ENCODE measurements at places on chromosomes 13 and 19.

GRCh38 chr13:112983042-112983305, 14.0 kb downstream of the MCF2L start:
- no peak for DNase-seq

- DNase-seq: no peak
Measured at GRCh38 chr19:41530184-41530534, 45.8 kb upstream of the CEACAM21 start.

- DNase-seq: no peak
Measured at GRCh38 chr13:46062185-46062584, 9.6 kb upstream of the ZC3H13 start.

- DNase-seq: no peak
Measured at GRCh38 chr19:1248139-1248785, at the start of gene MIDN. Gene MIDN, plus strand, starts transcription at chr19:1248583. Its CDS starts 1,714 bp downstream, at chr19:1250297.

GRCh38 chr13:24234200-24234915, 73.8 kb downstream of the SPATA13 start:
- DNase-seq: no peak

- no peak for DNase-seq
Measured at GRCh38 chr13:88979465-88980175, 1308.4 kb downstream of the SLITRK5 start.

DNA sequence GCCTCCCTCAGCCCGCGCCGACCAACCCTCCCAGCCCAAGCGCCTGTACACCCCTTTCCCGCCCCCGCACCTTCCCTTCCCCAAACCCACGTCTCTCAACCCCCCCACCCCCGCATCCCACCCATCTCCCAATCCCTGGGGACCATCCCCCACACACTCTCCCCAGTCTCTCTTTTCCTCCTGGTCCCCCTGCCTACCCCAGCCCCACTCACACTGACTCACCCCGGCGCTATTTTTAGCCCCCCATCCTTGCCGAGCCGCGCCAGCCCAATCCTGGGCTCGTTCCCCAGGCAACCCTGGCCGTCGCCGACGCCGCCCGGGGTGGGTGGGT, 11.7 kb downstream of the CIC start:
- DNase-seq: no peak

GRCh38 chr19:33382006-33382405, 8.5 kb downstream of the CEBPG start:
- no peak for DNase-seq

DNA sequence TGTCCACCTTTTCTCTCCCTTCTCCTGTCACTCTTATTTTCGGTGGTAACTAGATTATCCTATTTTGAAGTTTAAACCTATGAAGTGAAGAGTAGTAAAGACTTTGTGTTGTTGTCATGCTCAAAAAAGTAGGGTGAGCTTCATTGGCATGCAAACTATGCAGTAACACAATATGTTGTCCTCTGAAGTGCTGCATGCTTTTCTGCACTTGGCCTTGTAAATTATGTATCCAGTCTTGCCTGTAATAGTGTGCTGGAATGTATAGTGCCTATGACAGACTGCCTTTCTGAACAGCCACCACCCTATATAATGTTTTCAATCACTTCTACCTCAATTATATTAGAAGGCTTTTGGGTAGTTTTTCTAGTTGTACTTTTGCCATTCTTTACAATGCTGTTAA, 1198.2 kb upstream of the PCDH20 start:
- no peak for DNase-seq

- DNase-seq: no peak
Measured at GRCh38 chr19:41707502-41707812, 969 bp upstream of the CEACAM5 start.

DNA sequence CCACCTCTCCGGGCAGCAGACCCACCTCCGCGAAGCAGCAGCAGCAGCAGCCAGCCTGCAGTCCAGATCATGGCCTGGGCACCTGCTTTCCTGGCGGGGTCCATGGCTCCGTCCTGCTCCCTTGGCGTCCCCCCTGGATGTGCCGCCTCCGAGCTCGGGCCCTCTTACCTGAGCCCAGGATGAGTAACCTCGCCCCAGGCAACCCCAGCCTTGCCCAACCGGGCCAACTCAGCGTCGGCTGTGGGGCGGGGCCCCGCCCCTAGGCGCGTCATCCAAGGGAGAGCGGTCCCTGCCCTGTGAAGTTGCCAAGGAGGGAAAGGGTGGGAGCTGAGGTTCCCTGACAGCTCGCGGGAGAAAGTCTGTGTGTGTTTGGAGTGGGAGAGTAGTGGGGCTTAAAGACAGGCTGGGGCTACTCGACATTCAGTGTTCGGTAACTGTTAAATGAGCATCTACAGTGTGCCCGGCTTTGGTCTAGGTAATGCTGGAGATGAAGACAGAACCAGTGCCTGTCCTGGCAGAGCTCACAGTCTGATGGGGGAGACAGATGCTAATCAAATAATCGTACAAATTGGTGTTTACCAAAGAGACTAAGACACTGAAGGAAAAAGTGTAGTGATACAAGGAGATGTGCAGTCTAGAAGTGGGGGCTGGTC, at the start of gene LYPD3:
Gene LYPD3, minus strand, starts transcription at position 141 of the 653 bp plus-strand sequence. Its CDS starts 37 bp downstream, at position 104.
- DNase-seq: no peak

DNA sequence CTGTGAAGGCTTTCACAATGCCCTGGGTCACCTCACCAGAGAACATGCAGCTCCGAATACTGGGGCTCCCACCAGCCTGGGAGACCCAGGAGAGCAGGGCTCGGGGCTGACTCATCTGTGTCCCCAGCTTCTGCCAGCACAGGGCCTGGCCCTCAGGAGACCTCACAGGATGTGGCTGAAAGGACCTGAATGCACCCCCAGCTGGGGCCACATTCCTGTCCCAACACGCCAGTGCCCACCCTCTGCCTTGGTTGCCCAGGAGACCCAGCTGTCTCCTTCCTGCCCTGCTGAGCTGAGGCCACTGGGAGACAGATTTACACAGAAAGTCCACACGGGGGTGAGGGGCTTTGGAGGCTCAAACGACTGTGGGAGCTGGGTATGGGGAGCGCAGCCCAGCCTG, 11.9 kb downstream of the BCAT2 start:
- no peak for DNase-seq

GRCh38 chr19:17358395-17358794, 18.7 kb downstream of the PLVAP start:
- DNase-seq: no peak

GRCh38 chr19:58466089-58466759, 656 bp upstream of the ZNF324 start:
- DNase-seq: no peak

DNA sequence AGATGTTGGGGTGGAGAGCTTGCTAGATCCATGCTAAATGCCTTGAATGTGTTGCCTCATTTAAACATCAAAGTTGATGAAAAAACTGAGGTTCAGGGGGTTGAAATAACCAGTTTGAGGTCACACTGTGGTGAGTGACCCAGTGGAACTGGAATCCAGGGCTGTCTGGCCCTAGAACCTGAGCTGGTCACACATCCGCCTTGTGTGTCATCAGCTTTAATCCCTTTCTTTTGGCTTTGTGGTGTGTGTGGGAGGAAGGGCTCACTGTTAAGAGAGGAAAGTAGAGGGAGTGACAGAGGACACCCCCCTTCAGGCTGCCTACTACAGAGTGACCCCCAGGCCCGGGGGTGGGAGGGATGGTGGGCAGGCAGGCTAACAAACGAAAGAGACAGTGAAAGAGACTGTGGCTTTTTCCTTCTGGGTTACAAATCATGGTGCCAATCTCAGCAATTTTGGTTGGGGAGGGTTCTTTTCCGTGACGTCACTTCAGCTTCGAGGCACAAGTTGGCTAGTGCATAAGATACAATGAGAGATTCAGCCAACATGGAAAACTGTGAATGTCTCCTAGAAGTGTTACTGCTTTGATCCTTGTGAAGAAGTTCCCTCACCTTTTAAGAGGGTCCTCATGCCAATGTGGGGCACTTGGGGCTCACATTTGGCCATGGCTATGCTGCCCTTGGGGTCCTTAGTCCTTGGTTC, 164.9 kb downstream of the DLEU7 start:
- no peak for DNase-seq

DNA sequence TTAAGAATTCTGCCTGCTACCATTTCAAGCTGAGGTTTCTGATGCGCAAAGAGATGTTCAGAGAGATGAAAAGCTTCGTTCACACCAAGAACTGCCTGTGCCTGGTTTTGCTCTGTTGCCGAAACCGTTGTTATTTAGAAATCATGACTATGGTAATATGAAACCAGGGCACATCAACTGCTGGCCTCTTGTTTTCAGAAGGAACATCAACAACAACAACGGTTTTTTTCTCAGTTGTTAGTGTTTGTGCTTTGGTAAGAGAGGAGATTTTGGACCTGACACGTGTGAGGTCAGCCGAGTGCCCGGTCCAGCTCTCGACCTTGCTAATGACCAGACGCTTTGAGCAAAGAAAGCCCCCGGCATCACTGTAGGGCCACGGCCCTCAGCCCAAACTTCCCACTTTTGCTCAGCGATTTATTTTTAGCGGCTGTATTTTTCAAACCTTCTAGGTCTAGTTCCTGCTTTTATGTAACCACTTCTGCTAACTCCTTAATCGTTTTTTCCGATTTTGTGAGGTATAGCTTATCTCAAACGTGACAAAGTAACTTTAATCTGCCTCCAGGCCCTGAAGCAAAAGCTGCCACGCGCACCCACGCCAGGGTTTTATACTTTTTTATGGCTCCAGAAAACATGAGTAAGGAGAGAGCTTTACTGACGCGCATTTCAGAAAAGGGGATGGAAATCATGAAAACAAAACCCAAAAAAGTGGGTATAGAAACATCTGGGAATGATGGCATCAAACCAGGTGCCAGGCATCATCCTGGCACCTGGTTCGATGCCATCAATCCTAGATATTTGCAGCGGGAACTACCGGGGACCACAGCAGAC, 42.0 kb downstream of the KLF2 start:
- DNase-seq: no peak

GRCh38 chr19:55641426-55642152, 787 bp downstream of the ZNF580 start:
- no peak for DNase-seq

DNA sequence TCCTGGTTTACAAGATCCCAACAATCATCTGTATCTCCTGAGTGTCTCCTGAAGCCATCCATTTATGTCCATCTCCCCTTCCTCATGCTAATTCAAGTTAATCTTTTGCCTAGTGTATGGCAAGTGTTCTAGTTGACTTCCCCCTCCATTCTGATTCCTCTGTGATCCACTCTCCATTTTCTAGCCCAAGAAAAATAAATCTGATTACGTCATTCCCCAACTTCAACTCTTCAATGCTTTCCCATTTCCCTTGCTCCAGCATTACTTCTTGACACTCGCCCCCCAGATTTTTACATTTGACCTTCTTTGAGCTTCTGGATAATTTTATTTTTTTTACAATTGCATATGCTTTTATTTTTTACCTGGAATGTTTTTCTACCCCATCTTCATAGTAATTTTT, 640.8 kb downstream of the TBC1D4 start:
- no peak for DNase-seq

DNA sequence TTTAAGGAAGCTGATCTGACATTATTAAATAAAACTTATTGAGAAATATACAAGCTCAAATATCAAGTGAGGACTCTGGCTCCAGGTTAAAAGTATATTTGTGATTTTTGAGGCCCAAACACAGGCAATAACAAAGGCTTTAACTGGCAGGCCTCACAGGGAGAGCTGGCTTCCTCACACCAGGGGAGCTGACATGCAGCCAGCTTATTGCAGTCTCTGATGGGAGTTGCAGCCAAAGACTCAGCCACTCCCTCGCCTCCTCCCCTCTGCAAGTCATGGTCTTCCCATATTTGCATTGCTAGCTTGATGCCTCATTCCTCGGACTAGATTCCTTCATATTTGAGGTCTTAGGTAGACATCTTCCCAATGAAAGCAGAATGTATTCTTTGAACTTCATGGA, 647.1 kb upstream of the SLITRK6 start:
- no peak for DNase-seq

- DNase-seq: no peak
Measured at GRCh38 chr13:30457306-30457891, 8.3 kb downstream of the HMGB1 start.

DNA sequence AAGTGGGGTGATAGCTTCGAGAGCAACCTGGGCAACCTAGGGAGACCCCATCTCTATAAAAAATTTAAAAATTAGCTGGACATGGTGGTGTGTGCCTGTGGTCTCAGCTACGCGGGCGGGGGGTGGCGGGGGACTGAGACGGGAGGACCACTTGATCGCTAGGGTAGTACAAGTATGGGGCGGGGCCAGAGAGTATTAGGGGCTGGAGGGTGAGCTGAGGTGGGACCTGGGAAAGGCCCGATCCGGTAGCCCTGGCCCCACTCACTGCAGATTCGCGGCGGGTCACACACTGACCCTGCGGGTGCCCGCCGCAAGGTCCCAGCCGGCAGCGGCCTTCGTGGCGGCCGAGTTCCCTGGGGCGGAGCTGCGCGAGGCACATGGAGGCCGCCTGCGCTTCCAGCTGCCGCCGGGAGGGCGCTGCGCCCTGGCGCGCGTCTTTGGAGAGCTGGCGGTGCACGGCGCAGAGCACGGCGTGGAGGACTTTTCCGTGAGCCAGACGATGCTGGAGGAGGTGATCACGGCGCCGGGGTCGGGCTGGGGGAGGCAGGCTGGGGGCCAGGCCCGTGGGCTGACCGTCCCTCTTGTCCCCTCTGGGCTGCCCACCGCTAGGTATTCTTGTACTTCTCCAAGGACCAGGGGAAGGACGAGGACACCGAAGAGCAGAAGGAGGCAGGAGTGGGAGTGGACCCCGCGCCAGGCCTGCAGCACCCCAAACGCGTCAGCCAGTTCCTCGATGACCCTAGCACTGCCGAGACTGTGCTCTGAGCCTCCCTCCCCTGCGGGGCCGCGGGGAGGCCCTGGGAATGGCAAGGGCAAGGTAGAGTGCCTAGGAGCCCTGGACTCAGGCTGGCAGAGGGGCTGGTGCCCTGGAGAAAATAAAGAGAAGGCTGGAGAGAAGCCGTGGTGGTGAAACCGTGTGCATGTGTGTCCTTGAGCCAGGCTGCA, 2.0 kb upstream of the ARHGAP45 start:
- DNase-seq: peak; percentile 53

- DNase-seq: no peak
Measured at GRCh38 chr19:49432141-49433073, 7.2 kb downstream of the GFY start.

DNA sequence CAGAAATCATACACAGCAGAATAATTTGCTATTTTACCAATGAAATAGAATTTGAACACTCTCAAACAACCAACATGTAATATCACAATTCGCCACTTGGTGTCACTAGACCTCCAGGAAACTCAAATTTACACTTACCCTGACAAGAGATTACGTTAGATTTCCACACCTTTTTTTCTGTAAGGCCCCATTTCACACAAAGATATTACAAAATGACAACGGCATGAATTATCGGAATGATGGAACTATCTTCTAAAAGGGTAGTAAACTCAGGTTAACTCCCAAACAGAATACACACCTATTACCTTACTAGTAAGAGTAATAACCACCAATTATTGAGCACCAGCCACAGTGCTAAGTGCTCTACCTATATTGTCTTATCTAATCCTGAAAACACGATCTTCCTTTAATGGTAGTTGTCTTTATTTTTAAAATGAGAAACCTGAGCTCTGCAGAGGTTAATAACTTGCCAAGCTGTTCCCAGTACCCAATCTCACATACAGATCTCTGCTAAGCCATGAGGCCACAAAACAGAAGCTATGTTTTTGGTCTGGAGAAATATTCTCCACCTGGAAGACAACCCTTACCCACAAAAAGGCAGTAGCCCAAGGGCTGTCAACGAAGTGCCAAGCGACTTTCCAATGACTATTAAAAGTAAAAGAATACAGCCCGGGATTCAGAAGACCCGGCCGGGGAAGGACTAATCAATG, 152.4 kb downstream of the DCLK1 start:
- no peak for DNase-seq

All from stimulated activated CD8-positive, alpha-beta memory T cell treated with anti-CD3 and anti-CD28 coated beads, Interleukin-2, amount 100 ng/mL, for 1 hour (primary cell).